ENCODE measurements at places on chromosomes 7 and 10.

DNA sequence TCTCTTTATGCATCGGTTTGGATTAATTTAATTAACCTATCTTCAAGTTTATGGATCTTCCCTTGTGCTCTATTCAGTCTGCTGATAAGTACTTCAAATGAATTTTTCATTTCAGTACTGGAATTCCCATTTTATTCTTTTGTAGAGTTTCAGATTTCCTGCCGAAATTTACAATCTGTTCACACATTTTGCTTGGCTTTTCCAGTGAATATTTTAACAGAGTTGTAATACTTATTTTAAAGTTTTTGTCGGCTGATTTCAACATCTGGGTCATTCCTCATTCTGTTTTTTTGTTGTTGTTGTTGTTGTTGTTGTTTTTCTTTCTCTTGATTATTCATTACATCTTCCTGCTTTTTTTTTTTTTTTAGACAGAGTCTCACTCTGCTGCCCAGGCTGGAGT is 89.9 kb upstream of the KCNMA1 start:
- DNase-seq, result no peak

DNA sequence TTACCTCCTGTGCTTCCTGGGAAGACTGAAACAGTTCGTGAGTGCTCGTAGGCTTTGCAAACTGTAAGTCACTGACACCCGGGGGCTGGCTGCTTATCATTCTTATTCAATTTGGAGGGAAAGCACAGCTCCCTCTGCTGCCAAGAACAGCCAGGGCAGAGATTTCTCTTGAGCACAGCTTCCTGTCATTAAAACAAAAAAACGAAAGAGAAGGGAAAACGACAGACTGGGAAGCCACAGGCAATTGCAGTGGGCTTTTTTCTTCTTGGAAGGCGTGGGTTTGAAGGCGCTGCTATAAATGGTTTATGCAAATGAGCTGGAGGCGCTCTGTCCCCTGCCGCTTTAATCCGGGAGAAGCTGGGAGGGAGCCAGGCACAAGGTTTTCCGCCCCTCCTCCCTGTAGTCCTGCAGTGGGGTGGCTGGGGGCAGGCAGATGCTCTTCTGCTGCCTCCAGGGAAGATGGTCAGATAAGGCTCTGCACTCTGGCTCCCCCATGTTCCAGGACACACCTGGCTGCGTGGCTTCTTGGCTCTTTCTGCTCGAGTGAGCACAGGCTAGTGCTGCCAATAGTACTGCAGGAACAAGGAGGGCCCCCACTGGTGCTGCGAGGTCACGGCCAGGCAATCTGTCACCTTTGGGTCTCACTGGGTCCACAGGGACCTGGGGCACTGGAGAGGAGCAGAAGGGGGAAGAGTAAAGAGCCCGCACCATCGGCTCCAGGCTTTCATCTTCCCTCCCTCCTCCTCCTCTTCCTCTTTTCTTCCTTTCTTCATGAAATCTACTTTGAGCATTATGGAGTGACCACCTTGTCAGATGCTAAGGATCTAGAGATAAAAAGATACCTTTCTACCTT is 49.5 kb downstream of the NEURL1 start:
- peak; percentile 37 for DNase-seq

GRCh38 chr7:156147756-156148504 is 335.7 kb upstream of the SHH start:
- DNase-seq, result no peak

DNA sequence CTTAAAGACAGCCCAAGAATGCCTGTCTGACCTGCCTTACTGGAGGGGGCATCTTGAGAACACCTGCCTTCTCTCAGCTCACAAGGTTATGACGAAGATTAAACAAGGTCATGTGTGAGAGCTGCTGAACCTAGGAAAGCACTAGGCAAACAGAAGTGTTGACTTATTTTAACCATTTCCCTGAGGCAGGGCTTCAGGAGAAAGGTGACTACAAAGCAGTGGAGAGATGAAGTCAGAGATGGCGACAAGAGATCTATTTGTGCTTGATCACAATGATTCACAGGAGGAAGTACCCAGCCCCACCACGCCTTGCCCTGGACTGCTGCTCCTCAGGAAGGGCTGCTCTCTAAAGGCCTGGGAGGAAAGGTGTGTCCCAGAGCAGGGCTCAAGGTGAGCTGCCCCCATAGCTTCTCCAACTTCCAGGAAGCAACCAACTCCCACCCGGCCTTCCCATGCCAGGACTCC is 27.8 kb downstream of the STN1 start:
- DNase-seq, result no peak

DNA sequence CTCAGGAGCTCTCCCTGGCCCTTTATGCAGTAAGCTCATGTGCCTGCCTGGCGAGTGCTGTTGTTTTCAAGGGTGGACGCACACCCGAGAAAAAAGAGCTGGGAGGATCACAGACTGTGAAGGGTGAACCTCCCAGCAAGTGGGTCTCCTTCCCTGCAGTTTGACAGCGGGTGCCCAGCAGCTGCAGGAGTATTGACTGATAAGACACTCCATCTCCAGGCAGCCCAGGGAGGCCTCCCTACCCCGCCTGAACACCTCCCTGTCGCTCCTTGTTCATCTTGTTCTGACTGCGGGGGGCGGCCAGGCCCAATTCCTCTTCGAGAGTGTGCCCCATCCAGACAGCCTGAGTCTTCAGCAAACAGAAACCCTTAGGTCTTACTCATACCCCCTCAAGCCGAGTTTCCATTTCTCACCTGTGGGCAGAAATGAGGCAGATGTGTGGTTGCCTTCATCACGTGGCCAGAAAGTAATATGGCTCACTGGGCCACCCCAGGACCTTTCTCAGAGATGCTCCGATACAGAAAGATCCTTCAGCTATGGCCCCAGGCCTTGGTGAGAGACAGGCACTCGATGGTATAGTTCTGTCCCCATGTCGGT is 17.2 kb downstream of the MDH2 start:
- DNase-seq, result no peak

DNA sequence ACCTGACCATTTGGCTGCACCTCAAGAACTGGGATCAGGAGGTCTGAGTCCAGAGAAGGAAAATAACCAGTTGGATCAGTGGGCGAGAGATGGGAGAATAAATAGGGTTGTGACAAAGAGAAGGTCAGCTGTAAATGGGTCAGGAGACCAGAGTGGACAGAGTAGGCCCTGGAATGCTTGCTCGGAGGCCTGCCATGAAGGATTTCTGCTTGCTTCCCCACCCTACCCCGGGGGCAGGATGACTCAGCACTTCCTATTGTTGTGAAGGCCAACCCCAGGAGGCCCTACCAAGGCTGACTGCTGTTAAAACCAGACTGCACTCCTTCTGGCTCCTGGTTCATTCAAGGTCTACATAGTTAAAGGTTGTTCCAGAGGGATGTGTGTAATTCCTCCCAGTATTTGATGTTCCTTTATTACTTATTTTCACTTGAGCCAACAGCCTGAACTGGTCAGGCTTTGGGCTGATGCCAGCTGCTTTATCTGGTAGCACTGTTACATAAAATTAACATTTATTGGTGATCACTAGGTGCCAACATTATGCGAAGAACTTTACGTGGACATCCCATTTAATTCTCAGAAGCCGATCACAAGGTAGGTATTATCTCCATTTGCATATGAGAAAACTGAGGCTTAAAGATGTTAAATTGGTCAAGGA is 27.3 kb upstream of the IFRD1 start:
- DNase-seq, result peak; percentile 58

GRCh38 chr10:62748386-62748785 is 56.1 kb upstream of the ADO start:
- DNase-seq, result no peak

DNA sequence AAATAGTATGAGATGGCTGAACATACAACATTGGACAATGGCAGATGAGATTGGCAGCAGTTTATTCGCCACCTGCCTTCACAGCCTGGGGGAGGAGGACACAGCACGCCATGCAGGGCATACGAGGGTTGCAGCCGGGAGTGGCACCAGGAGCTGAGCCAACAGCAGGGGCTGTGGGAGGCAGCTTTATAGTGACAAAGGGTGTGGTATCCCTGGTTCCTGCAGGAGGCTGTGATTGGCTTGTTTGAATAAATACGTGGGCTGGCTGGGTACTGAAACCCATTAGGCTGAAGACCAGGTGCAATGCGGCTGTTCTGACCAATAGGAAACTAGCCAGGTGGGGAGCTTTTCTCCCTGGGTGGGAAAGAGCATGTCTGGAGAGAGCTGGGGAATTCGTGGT is 68.9 kb upstream of the LEP start:
- DNase-seq, result no peak

DNA sequence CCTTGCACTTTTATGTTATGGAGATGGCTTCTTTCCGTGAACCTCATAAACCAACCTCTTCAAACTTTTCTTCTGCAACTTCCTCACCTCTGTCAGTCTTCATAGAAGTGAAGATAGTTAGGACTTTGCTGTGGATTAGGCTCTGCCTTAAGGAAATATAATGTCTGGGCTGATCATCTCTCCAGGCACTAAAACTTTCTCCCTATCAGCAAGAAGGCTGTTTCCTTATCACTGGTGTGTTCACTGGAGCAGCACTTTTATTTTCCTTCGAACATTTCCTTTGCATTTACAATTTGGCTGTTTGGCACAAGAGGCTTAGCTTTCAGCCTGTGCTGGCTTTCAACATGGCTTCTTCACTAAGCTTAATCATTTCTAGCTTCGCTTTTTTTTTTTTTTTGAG is 52.8 kb downstream of the ESYT2 start:
- DNase-seq, result no peak

GRCh38 chr7:44279286-44279685 is 46.1 kb downstream of the CAMK2B start:
- DNase-seq, result no peak

- DNase-seq, result no peak
Measured at GRCh38 chr7:35463176-35463700, 209.3 kb upstream of the TBX20 start.

DNA sequence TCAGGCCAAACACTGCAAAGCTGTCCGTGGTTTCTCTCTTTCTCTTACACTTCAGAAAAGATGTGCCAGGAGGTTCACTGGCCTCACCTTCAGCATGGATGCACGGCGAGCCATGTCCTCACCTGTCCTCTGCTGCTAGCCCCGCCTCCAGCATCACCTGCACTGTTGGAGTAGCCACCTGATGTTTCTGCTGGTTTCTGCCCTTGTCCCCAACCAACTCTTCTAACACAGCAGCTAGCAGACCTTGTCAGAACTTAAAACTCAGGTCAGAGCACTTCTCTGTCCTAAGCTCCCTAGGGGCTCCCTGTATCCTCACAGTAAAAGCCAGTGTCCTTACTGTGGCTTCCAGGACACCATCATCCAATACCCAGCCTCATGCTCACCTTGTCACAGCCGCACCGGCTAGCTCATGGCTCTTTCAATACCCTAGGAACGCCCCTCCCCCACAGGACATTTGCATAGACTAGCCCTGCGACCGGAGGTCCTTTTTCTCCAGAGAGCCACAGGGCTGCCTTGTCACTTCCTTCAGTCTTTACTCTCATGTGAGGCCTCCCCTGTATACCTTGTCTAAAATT is 15.2 kb downstream of the PALD1 start:
- no peak for DNase-seq

Data from pons (tissue), 1 donor.